ENCODE measurements at places on chromosomes 1 and 21. TPM values are rescaled to one million over a fixed set of nuclear protein-coding genes. Genes with fewer than 3 reads are reported as not detected.
A peak's percentile ranks its signal among the peaks of the same experiment; 100 is the strongest.

Gene NBPF6
- total RNA-seq: not detected

Gene ERG
- not detected for total RNA-seq

Gene CELA2B
- total RNA-seq: not detected

Gene TTC4
- total RNA-seq: 33.5 TPM

Gene DCST1
- 0.14 TPM for total RNA-seq

Gene NDC1
- total RNA-seq: 29.6 TPM

Gene TEX38
- 0.21 TPM for total RNA-seq

Gene ARTN
- not detected for total RNA-seq

- DNase-seq: no peak
- H3K4me1 ChIP-seq: peaks cover 5% of the 10 kb centered on the region
- H3K36me3 ChIP-seq: no peaks in the 10 kb centered on the region
- H3K4me3 ChIP-seq: no peak overlapping the region
Measured at GRCh38 chr1:160826546-160826945, 30.6 kb downstream of the LY9 start.

DNA sequence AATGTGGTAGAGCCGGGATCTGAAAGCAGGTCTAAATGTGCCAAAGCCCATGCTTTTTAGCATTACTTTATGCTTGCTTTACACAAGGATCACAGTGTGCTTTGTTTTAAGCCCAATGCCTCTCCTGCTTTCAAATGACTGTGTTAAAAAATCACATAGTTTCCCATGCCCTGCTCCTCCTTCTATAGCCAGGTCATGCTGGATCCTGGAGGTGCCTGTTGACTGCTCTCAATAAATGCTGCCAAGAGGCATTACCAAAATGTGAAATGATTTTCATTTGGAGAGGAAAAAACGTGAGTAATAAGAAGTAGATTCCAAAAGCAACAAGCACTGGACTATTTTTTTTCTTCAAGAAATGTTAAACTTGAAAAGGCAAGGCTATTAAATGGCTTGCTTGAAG lies 420.7 kb upstream of the USP24 start:
- H3K4me3 ChIP-seq: no peak overlapping the region
- no peaks in the 10 kb centered on the region for H3K36me3 ChIP-seq
- H3K27me3 ChIP-seq: peaks cover 6% of the 10 kb centered on the region
- H3K4me1 ChIP-seq: no peaks in the 10 kb centered on the region
- H3K27ac ChIP-seq: no peak overlapping the region
- DNase-seq: no peak

GRCh38 chr1:31977385-31978131 lies 36.1 kb upstream of the KHDRBS1 start:
- DNase-seq: no peak
- H3K27ac ChIP-seq: no peak overlapping the region
- H3K4me3 ChIP-seq: no peak overlapping the region
- no peaks in the 10 kb centered on the region for H3K36me3 ChIP-seq

- H3K4me3 ChIP-seq: peak overlapping the region; percentile 45
- H3K27ac ChIP-seq: peak overlapping the region; percentile 82
- H3K27me3 ChIP-seq: no peaks in the 10 kb centered on the region
- no peak for DNase-seq
- H3K36me3 ChIP-seq: peaks cover 87% of the 10 kb centered on the region
Measured at GRCh38 chr1:159067699-159068621, 8.6 kb downstream of the AIM2 start.

DNA sequence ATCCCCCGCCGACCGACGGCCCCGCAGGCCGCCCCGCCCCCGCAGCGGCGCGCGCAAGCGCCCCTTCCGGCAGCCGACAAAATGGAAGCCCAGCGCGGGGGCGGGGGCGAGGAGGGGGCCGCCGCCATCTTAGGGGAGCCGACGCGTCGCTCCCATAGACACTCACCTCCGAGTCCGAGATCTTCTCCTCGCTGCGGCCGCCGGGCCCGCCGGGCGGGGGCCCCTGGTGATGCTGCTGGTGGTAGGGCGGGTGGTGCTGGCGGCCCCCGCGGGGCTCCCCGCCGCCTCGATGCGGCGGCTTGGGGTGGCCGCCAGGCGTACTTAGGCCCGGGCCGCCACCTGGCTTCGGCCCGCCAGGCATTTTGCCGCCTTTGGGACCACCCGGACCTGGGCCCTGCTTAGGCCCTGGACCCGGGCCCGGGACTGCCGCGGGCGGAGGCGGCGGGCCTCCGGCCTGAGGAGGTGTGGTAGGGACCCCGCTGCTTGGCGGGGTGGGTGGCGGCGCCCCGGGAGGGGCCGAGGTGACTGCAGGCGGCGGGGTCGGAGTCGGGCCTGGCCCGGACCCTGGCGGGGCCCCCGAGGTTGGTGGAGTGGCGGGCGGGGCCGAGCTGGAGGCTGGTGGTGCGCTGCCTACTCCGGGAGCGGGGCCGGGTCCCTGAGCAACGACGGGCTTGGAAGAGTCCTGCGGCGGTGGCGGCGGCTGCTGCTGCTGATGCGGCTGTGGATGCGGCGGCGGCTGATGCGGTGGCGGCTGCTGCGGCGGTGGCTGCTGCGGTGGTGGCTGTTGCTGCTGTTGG lies 691 bp downstream of the SFPQ start:
- no peaks in the 10 kb centered on the region for H3K27me3 ChIP-seq
- peak; percentile 92 for DNase-seq
- peak overlapping the region; percentile 98 for H3K27ac ChIP-seq
- H3K4me3 ChIP-seq: peak overlapping the region; percentile 95
- H3K36me3 ChIP-seq: peaks cover 48% of the 10 kb centered on the region

GRCh38 chr21:42411891-42412635 lies 8.4 kb downstream of the UBASH3A start:
- H3K36me3 ChIP-seq: peaks cover 55% of the 10 kb centered on the region
- DNase-seq: no peak
- H3K27ac ChIP-seq: peak overlapping the region; percentile 96
- H3K27me3 ChIP-seq: no peaks in the 10 kb centered on the region

GRCh38 chr1:57599236-57599994 lies 175.6 kb upstream of the DAB1 start:
- H3K4me3 ChIP-seq: no peak overlapping the region
- H3K36me3 ChIP-seq: no peaks in the 10 kb centered on the region
- DNase-seq: no peak
- H3K27me3 ChIP-seq: peaks cover 2% of the 10 kb centered on the region
- H3K27ac ChIP-seq: no peak overlapping the region

GRCh38 chr21:44300262-44300959 lies 558 bp downstream of the PFKL start:
- H3K27ac ChIP-seq: peak overlapping the region; percentile 45
- peak overlapping the region; percentile 80 for H3K4me3 ChIP-seq
- peak; percentile 71 for DNase-seq
- no peaks in the 10 kb centered on the region for H3K27me3 ChIP-seq

GRCh38 chr1:54110996-54111395 lies 41.8 kb downstream of the CDCP2 start:
- no peak for DNase-seq
- no peaks in the 10 kb centered on the region for H3K36me3 ChIP-seq
- H3K4me1 ChIP-seq: no peaks in the 10 kb centered on the region

DNA sequence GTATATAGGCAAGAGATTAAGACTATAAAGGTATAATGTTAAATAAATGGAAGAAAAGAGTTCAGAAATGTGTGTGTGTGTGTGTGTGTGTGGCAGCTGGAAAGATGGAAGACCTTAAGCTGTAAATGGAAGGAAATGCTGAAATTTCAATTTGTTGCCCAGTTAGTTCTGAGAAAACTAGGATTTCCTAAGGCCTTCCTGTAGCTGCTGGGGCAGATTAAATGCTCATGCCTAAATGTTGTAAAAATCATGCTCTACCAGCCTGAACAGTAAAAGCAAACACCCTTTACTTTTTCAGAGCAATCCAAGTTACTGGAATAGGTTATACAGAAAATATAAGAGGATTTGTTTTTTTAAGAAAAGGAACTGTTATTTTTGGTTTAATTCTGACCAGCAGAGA lies 8.3 kb downstream of the ADCY10 start:
- H3K27me3 ChIP-seq: peaks cover 2% of the 10 kb centered on the region
- no peak overlapping the region for H3K4me3 ChIP-seq
- no peaks in the 10 kb centered on the region for H3K36me3 ChIP-seq
- DNase-seq: no peak

DNA sequence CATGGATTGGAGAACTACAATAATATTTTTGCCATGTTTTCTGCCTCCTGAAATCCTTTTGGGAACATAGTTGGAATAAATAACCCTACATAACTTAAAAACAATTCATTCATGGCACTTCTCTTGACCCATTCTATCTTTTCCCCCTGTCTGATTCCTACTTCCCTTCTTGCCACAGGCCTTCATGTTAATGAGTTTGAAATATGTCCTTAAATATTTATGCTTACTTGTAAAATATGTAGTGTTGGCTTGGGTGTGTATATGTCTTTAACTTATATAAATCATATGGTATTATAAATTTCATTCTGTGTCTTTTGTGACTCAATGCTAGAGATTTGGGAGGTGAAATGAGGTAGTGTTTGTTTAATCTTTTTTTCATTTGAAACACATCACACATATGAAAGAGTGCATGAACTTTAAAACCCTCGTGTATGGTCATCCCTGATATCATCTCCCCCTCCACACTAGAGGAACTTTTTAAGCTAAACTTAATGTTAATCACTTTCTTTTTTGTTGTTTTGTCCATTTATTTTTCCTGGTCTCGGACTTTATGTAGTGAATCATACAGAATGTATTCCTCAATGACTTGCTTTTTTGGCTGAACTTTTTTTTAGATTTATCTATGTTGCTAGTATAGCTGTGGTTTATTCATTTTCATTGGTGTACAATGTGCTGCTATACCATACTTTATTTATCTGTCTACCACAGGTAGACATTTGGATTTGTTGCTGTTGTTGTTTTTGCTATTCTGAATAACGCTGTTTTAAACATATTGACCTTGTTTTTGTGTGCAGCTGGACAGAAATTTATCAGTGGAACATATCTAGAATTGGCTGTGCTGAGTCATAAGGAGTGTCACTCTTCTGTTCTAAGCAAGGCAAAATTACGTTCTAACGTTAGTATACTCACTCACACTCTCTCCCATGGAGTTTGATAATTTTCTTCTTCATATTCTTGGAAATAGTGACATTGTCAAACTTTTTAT lies 441.6 kb downstream of the PLPP3 start:
- no peak overlapping the region for H3K27ac ChIP-seq
- H3K27me3 ChIP-seq: no peaks in the 10 kb centered on the region
- no peaks in the 10 kb centered on the region for H3K36me3 ChIP-seq
- no peak overlapping the region for H3K4me3 ChIP-seq

- DNase-seq: no peak
- H3K27ac ChIP-seq: no peak overlapping the region
- peaks cover 5% of the 10 kb centered on the region for H3K27me3 ChIP-seq
- no peaks in the 10 kb centered on the region for H3K36me3 ChIP-seq
- H3K4me1 ChIP-seq: no peaks in the 10 kb centered on the region
- no peak overlapping the region for H3K4me3 ChIP-seq
Measured at GRCh38 chr1:85490270-85490985, 25.5 kb upstream of the DDAH1 start.

- H3K27ac ChIP-seq: no peak overlapping the region
- H3K4me1 ChIP-seq: no peaks in the 10 kb centered on the region
- H3K36me3 ChIP-seq: no peaks in the 10 kb centered on the region
- H3K27me3 ChIP-seq: no peaks in the 10 kb centered on the region
Measured at GRCh38 chr1:81730881-81731280, 69.9 kb upstream of the ADGRL2 start.
